NCI-H1048 (cell line): ENCODE measurements at places on chromosomes 5 and 9.

DNA sequence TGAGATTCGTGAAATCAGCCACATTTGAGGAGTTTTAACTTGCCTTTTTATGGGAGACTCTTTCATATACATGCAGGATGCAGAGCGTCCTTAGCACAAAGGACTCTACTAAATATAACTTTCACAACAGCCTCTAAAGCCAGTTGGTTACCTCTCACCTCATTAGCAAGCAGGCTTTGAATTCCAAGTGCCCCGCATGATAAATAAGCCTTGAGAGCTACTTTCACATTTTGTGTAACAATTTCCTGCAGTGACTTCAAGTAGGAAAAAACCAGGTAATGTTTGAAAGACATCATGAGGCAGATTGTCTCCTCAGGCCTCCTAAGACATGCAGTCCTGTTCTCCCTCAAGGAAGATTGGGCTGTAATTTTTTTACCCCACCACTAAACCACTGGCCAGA lies 50.5 kb downstream of the RALGPS1 start:
- DNase-seq = no peak

DNA sequence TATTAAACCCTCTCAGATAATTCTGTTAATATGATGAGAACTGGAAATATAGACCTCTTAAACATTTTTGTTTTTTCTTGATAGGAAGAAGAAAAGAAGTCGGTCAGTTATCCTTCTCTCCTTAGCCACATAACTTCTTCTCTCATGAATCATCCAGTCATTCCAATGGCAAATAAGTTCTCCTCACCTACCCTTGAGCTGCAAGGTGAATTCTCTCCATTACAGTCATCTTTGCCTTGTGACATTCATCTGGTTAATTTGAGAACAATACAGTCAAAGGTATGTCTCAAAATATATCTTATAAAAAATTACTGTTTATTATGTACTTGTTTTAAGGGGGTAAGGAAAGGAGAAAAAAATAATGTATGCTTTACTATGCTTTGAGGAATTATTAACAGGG lies 165.3 kb downstream of the MAN2A1 start:
- no peak for DNase-seq

GRCh38 chr9:130905125-130905901 lies 8.7 kb upstream of the QRFP start:
- DNase-seq = no peak

- no peak for DNase-seq
These were observed 503.6 kb downstream of the SEMA5A start for GRCh38 chr5:9042241-9042640.

- DNase-seq = no peak
These were observed 115.8 kb upstream of the SLC25A48 start for GRCh38 chr5:135718651-135719050.

- no peak for DNase-seq
These were observed 50.2 kb upstream of the STARD4 start for GRCh38 chr5:111562561-111562960.

DNA sequence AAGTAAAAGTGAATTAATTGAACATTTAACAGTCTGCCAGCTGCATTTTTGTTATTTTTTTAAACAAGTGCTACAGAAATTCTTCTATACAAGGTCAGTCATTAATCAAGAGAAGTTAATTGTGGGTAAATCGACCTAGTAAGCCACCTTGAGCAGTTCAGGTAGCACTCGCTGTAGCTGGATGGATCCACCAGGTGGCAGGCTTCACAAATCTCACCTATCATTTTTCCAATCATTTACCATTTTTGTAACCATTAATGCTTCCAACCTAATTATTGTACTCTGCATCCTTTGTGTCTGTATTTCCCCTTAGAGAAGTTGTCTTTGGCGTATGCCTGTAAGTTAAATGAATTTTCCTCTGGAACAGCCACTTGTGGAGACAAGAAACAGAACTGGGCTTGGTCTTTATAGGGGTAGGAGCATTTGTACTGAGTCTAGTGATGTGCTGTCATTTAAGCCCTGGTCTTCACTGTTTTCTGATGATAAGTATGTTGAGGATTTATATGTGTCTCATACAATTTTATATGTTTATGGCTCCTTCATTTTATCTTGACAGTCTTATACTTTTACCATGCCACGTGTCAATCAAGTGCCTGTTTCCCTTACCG lies 39.5 kb downstream of the CD180 start:
- no peak for DNase-seq

DNA sequence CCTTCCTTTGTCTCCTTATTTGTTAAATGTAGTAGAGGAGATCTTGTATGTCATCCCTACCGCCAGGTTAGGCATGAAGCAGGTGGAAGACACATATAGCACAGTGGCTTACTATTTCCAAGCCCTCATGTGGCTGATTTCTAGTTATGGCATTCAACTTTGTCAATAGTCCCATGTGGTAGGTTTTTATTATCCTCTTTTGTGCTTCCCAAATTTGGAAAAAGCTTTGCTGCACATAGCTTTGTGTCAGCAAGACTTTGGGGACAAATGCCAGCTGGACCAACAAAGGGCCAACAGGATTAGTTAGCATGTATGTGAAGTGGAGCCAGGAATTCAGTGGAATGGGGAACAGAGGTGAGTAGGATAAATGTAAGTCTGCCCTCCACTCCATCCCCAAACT lies 276.3 kb downstream of the PSAT1 start:
- DNase-seq = no peak

- DNase-seq = no peak
These were observed 75.2 kb upstream of the MPDZ start for GRCh38 chr9:13354733-13355132.

DNA sequence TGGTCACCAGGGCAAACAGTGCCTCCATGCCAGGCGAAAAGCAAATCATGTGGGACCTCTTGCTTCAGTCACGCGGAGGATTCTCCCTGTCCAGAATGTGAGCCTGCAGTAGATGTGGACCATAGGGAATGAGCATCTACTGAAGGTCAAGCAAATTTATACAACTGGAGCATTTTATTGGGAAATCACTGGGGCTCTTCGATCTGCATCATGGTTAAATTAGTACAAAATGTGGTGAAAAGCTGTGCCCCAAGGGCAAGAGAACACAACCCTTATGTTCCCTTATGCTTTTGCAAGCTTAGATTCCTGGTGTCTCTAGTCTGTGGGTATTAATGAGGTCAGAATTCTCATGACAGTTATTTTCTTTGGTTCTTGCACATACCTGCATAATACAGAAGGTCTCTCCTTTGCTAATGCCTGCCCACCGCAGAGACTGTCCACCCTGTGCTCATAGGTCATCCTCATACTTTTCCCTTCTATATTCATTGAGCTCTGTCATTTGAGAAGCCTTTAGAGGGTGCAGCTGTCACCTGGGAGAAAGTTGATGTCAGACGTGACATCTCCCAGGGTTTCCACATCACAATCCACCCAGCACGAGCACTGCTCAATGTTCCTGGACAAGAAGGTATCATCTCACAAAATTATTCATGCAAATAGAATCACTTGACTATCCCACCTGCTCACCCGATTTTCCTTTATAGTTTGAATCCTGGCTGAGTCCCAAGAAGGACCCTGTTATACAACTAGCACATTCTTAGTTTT lies 111.7 kb downstream of the NXNL2 start:
- no peak for DNase-seq

DNA sequence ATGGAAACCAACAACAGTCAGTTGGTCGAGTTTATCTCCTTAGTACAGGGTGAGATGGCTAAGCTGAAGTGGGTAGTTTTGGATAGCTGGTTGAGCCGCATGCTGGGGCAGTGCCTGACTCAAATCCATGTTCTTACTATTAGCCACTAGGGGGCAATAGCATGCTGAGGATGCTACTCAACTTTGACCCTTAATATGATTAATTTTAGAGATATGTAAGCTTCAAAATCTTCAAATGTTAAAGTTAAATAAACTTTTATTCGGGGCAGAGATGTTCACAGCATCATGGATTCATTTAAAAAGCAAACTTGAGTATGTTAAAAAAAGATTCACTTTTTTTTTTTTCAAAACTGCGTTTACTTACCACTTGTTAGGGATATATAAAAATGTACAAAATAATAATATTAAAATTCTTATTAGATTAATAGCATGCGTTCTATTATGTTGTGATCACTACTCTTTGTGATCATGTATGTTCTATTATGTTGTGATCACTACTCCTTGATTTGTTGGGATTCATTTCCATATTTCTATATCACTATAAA lies 57.0 kb downstream of the C9orf153 start:
- DNase-seq = no peak

GRCh38 chr9:106892632-106893031 lies 29.7 kb downstream of the ZNF462 start:
- DNase-seq = no peak

DNA sequence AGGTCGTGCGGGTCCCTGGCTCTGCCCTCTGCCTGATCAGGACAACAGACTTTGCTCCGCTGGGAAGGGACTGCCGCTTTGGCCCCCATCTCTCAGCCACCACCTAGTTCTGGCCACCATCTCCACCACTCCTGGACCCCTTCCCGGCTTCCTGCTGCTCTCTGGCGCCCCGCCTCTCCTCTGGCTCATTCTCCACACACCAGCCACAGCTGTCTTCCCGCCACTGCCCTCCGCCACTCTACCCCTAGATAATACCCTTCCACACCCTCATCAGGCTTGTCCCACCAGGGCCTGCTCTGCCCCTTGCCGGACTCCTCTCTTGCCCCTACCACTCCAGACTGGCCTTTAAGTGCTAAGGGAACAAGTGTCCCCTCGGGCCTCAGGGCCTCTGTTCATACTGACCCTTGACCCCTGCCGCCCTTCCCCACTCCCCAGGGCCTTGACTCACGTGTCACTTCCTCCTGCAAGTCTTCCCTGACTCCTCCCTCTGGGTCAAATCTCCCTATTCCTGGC lies 3.0 kb upstream of the CDX1 start:
- DNase-seq = no peak

DNA sequence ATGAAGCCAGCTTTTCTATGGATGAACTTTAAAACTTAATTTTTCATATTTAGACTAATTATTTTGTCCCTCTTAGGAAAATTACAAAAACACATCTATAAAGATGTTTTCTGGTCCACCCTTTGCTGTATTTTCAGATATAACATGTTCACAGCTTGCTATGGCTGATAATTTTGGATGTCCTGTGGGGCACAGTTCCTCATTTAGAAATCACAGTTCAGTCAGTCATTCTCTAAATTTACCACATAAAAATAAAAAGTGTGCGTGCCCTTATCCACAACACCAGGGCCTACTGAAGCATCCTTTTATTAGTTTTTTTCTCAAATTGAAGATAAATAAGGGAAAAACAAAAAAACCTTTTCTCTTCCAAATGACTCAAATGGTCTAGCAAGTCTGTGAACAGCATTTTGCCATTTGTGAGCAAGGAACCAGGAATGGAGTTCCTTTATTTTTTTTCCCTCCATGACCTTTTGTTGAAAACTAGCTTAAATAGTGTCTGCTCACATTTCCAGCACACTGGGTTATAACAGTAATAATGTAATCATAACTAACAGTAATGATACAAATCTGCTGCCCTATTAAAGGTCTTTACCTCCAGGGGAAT lies 87.1 kb downstream of the CEMIP2 start:
- DNase-seq = no peak

DNA sequence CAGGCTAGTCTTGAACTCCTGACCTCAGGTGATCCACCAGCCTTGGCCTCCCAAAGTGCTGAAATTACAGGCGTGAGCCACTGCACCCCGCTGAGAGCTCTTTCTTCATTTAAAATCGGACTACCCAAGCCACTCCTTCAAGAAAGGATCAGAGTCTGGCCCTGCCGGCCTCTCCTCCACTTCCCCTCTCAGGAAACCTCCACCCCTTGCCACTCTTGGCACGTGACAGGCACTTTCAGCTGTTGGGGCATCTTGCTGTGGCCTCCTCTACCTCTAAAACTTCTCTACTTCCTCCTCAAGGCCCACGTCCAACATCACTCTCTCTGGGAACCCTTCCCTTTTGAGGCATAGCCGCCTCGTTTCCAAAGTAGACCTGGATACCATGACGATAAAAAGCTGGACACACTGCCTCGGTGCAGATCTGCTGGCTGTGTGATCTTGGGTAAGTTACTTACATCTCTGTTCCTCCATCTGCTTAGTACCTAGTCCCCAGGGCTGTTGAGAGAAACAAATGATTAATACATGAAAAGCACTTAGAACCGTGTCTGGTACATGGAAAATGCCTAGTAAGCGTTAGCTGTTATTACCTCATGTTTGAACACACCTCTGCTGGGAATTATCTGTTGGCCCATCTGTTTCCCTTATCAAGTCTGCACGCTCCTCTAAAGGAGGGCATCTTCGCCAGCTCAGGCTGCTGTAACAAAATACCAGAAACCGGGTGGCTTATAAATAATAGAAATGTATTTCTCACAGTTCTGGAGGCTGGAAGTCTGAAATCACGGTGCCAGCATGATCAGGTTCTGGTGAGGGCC lies 55.3 kb downstream of the SMIM23 start:
- no peak for DNase-seq

DNA sequence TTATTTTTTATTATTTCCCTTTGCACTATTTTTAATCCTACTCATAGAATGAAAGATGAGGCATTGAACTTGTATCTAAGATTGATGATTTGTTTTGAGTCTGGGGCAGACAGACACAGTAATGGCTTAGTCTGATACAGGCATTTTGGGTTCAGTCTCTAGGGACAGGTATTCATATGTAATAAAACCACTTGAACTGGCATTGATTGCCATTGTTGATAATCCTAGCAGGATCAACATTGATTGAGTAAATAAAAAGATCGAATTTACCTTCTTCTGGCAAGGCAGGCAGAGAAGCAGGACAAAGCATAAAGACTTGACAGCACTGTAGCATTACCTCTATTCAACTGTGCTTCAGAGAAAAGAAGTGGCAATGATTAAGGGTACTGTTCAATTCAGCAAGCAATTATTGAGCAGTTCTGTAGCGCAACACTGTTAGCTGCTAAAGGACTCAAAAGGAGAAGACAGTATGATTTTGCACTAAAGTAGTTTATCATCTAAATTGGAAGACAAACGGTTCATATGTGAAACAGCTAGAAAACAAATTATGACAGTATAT lies 144.4 kb downstream of the COMMD10 start:
- DNase-seq = no peak

DNA sequence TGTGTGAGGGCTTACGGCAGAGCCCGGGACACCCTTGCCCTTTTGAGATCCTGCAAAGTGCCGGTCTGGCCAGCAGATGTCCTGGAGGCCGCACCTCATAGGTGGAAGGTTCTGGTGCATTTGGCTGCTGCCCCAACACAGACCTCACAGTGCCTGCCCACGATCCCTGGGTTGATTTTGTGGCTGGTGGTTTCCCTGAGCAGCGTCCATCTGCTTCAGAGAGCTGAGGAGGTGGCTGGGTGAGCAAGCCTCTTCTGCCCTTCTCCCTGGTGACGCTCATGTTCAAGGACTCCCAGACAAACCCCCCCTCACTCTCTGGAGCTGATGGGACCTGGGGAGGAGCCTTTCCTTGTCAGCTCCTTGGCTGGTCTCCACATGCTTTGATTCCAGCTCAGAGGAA lies 18.9 kb downstream of the BNIP1 start:
- no peak for DNase-seq

- DNase-seq = no peak
These were observed 551 bp downstream of the N4BP3 start for GRCh38 chr5:178113841-178114324.
